ENCODE measurements at places on chromosomes 1 and 21.

DNA sequence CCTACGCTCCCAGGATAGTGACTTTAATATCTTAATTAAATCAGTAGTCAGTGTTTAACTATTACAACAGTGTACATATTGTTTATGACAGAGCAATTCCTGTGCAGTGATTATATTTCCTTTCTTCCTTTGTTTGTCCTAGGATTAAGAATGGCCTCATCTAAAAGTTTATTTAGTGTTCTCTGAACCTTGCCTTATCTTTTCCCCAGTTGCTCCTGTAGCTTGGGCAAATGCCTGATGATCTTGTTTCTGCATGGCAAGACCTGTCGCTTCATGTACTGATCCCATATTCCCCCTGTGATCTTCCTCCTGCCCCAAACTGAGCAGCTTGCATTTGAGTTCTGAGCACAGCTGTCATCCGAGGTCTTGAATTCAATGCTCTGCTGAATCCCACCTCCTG lies 69.1 kb upstream of the STUM start:
- DNase-seq, result no peak

DNA sequence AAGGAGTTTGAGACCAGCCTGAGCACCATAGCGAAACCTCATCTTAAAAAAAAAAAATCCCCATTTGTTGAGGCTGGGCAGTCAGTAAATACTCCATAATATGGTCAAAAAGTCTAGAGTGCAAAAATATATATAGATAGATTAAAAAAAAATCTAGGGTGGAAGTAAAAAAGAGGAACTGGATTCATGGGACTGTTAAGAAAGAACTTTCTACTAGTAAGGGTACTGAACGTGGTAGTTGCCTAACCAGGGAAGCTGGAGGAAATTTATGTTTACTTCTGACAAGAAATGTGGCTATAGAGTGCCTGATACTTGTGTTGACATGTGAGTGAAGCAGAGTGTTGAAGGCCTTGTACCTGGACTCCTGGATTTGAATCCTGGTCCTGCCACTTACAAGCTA lies 265.9 kb upstream of the FAM78B start:
- no peak for DNase-seq

DNA sequence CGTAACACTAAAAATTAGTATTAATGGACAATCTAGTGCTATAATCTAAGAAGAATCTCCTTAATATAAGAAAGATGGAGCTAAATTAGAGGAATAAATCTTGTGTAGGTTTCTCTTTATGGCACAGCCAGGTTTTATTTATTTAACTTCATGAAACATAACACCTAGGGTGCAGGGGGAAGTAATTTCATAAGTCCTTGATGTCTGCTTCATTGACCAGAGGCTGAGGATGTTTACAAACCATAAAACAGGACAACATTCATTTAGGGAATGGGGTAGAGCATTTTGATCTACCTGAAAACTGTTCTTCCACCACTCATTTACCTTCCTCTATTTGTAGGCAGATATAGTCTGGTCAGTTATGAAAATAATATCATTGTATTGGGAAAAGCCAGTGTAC lies 95.5 kb downstream of the NGF start:
- DNase-seq, result no peak

DNA sequence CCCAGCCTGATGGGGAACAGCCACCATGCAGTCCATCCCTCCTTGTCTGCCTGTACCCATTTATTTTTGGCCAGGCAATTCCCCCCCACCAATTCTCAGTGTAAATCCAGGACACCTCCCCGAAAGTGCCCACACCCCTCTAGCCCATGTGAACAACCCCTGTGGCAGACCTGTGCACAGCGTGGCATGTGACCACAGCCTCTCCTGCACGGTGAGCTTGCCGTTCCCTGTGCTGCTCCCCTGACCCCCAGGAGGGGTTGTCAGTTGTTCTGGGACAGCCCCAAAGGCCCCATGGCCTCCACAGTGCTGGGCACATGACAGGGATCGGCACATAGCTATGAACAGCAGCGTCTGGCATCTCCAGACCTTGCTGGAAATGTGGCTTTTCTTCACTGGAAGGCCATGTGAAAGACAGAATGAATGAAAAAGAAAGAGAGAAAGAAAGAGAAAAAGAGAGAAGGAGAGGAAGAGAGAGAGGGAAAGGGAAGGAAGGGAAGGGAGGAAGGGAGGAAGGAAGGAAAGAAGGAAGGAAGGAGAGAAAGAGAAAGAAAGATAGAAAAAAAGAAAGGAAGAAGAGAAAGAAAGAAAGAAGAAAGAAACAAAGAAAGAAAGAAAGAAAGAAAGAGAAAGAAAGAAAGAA lies 3.9 kb downstream of the CAPN9 start:
- DNase-seq, result no peak

DNA sequence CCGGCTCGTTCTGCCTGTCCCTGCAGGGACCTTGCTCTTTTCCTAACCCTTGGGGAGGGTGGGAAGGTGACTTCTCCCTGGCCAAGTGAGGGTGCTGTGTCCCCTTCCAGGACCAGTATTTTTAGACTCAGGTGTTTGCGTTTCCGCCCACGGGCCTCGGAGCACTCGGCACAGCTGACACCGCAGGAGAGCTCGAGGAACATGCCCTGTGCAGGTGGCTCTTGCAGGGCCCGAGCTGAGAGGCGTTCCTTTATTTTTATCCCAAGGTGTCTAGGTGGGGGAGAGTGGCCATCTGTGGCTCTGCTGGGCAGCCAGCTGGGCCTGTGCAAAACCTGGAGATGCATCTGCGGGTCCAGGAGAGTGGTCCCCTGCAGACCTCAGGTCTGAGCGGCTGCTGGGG lies 16.0 kb downstream of the PLCH2 start:
- DNase-seq, result no peak

DNA sequence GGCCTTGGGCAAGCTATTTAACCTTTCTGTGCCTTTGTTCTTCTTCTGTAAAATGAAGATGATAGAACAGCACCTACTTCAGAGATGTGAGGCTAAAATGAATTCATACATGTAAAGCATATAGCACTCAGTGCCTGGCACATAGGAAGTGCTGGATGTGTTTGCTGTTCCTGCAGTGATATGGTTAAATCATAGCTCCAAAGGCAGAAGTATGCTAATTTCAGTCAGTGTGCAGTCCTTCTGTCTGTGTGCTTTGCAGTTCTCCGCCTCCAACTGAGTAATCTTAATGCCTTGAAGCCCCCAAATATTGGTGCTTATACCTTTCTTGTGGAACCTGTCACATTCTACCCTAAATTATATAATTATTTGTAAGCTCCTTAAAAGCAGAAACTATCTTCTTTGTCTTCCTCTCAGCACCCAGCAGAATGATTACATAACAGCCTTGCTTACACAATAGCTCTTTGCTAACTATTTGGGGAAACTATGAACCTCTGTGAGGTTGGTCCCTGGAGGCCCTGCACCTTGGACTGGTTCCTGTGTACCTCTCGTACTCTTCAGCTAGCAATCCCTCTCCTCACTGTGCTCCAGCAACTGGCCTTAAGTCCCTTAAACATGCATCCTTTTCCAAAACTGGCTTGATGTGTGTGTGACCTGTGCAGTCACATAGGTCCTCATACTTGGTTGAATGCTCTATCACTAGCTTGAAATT lies 57.0 kb upstream of the CACYBP start:
- no peak for DNase-seq

DNA sequence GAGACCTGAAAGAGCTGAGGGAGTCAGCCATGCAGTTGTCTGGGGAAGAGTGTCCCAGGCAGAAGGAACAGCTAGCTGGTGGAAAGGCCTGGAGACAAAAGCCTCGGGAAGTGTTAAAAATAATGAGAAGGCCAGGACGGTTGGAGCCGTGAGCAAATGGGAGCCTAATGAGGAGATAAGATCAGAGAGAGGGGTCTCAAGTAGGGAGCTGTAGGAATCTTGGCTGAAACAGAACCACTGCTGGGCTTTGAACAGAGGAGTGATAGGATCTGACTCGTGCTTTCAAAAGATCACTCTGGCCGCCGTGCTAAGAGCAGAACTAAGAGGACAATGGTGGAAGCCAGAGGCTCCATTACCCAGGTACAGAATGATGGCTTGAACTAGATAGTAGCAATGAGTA lies 1.9 kb upstream of the FOXJ3 start:
- no peak for DNase-seq

- no peak for DNase-seq
Observed at GRCh38 chr21:42096566-42096965, 25.4 kb downstream of the UMODL1 start.
